Breast epithelium (tissue), 4 donors: ENCODE measurements at places on chromosomes 1 and 21.

DNA sequence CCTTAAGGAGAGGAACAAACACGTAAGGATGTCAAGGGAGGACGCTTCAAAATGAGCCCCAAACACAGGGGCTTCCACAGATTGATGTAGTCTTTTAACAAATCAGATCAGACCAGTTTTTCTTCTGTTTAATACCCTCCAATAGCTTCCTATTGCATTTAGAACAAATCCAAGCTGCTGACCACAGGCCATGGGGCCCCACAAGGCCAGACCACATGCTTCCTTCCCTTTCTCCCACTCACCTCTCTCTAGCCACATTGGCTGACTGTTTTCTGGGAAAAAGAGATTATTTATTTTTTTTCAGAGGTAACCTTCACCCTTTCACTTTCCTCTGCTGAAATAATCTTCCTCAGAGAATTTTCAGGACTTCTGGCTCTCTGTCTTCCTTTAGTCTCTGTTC lies 380.6 kb downstream of the SIPA1L2 start:
- H3K27ac ChIP-seq: no peak overlapping the region
- H3K4me1 ChIP-seq: no peaks in the 10 kb centered on the region
- DNase-seq: no peak

DNA sequence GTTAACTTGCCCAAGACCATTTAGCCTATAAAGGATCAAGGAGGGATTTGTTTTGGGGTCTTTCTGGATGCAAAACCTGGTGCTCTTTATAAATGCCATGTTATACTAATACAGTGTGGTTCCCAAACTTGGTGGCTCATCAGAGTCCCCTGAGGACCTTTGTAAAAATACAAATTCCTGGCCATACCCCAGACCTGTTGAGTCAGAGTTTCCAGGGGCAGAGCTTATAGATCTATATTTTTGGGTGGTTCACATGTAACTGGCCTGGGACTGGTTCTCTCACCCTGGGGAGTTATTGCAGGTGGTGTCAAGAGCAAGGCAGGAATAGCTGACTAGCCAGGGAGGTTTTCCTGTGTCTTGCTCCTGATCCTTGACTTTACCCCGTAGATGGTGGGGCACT lies 136.9 kb upstream of the HNRNPU start:
- no peak overlapping the region for H3K4me3 ChIP-seq
- no peaks in the 10 kb centered on the region for H3K4me1 ChIP-seq
- DNase-seq: no peak

- H3K27ac ChIP-seq: no peak overlapping the region
- H3K4me1 ChIP-seq: no peaks in the 10 kb centered on the region
- H3K4me3 ChIP-seq: no peak overlapping the region
- no peaks in the 10 kb centered on the region for H3K27me3 ChIP-seq
- no peak for DNase-seq
These were observed 26.4 kb downstream of the USP48 start for GRCh38 chr1:21756393-21757089.

DNA sequence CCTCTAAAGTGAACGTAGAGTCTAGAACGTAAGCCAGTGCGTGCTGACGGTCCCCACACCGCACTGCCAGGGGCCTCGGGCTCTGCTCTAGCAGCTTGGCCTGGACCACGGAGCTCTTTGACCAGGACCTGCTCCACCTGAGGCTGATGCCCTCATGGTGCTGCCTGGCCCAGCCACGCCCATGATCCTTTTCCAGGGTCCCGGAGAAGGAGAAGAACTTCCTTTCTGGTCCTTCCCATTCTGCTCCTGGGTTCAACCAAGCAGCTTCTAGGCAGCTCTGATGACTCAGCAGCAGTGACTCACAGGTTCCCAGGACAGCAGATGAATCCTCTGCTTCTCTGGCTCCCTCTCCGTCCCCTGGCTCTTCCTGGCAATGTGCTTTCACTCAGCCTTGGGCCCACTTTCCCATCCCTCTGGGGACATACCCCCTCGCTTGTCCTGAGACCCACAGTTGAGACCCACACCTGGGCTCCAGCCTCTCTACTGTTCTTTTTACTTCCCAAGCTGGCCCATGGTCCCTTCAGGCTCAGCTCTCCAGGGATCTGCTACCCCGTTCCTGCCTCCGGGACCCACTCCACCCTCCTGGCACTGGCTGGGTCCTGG lies 246.3 kb upstream of the RAB4A start:
- no peaks in the 10 kb centered on the region for H3K36me3 ChIP-seq
- H3K4me1 ChIP-seq: no peaks in the 10 kb centered on the region
- peak overlapping the region; percentile 34 for H3K27ac ChIP-seq

DNA sequence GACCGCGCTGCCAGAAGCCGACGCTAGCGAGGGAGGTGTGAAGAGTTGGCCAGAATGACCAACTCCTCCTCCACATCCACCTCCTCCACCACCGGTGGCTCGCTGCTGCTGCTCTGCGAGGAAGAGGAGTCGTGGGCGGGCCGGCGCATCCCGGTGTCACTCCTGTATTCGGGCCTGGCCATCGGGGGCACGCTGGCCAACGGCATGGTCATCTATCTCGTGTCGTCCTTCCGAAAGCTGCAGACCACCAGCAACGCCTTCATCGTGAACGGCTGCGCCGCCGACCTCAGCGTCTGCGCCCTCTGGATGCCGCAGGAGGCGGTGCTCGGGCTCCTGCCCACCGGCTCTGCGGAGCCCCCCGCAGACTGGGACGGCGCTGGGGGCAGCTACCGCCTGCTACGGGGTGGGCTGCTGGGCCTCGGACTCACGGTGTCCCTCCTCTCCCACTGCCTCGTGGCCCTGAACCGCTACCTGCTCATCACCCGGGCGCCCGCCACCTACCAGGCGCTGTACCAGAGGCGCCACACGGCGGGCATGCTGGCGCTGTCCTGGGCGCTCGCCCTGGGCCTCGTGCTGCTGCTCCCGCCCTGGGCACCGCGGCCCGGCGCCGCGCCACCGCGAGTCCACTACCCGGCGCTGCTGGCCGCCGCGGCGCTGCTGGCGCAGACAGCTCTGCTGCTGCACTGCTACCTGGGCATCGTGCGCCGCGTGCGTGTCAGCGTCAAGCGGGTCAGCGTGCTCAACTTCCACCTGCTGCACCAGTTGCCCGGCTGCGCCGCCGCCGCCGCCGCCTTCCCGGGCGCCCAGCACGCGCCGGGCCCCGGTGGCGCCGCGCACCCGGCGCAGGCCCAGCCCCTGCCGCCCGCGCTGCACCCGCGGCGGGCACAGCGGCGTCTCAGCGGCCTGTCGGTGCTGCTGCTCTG lies 1.2 kb downstream of the GPR88 start:
- peaks cover 3% of the 10 kb centered on the region for H3K4me1 ChIP-seq
- H3K4me3 ChIP-seq: peak overlapping the region; percentile 51
- H3K27ac ChIP-seq: no peak overlapping the region
- H3K36me3 ChIP-seq: no peaks in the 10 kb centered on the region
